ENCODE measurements at places on chromosomes 2 and 18.

- DNase-seq: no peak
Measured at GRCh38 chr18:25062720-25063119, 289.2 kb downstream of the ZNF521 start.

DNA sequence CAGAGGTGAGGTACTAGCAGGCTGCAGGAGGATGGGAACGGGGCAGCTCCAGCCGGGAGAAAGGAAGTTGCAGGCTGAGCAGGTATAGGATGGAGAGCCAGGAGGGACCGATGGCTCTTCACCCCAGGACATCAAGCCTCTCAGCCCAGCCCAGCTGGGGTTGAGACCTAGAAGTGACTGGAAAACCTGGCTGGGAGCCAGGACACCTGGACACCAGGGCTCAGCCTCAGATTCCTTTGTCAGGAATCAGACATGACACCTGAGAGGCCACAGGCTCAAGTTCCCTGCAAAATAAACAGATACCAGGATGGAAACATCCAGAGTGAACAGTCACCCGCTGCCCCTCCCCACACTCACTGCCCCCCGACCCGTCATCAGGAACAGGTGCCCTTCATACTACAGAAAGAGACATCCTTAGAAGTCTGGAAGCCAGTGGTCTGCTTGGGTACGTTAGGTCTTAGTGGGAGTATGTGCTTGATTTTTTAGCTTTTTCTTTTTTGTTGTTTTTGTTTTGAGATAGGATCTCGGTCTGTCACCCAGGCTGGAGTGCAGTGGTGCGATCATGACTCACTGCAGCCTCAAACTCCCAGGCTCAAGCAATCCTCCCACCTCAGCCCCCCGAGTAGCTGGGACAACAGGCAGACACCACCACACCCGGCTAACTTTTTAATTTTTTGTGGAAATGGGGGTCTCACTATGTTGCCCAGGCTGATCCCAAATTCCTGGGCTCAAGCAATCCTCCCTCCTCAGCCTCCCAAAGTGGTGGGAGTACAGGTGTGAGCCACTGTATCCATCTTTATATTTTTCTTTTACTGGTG is 95.7 kb upstream of the STPG4 start:
- DNase-seq: no peak

GRCh38 chr2:29478641-29479040 is 363.4 kb downstream of the CLIP4 start:
- DNase-seq: no peak

DNA sequence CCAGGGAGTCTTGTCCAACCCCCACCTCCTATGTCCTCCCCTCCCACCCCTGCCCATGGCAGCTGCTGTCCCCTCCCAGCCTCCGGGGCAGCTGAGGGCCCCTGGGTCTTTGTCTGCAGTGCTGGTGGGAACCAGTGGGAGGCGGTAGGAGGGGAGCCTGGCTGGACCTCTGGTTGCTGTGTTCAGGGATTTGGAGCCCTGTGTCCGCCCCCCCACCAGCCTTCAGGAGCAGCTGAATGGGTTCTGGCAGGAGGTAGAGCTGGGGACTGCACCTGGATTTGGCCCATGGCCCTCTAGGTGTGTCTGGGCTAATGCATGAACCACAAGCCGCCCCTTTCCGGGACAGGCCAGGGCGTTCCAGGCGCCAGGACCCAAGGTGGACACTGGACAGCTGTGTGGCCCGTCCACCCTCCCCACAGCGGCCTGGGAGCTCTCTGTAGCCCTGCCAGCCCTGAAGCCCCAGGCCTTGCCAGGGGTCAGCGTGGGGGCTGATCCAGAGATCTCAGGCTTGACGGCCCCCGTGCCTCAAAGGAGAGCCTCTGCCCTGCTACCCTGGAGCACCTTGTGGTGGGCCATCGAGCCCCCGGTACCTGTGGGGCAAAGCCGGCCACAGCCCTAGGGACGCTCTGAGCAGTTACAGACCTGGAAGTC is 25.4 kb downstream of the GPC1 start:
- DNase-seq: no peak

DNA sequence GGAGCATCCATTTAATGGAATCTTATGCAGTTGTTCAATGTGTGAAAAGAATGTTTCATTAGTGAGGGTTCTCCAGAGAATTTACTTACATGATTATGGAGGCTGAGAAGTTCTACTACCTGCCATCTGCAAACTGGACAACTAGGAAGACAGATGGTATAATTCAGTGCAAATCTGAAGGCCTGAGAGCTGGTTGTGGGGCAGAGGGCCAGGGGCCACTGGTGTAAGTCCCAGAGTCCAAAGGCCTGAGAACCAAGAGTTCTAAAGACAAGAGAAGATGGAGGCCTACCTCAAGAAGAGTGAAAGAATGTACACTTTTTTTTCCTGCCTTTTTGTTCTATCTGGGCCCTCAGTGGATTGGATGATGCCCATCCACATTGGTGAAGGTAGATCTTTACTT is 114.8 kb downstream of the DDX1 start:
- no peak for DNase-seq

DNA sequence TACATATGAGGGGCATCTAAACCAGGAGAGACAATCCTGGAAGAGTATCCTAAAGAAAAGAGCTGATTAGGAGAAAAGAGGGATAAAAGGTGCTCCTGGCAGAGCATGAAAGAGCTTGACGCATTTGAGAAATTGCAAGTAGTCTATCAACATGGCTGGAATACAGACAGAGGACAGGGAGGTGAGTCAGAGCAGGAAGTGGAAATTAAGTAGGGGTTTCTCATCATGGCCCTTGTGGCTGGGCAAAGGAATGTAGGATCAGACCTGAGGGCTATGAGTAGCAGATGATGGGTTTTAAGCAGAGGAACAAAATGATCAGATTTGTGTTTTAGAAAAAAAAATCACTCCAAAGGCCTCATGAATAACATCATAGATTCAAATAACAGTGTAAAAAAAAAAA is 49.2 kb upstream of the UGP2 start:
- DNase-seq: peak; percentile 97

- no peak for DNase-seq
Measured at GRCh38 chr18:36326771-36327170, 29.3 kb downstream of the FHOD3 start.

DNA sequence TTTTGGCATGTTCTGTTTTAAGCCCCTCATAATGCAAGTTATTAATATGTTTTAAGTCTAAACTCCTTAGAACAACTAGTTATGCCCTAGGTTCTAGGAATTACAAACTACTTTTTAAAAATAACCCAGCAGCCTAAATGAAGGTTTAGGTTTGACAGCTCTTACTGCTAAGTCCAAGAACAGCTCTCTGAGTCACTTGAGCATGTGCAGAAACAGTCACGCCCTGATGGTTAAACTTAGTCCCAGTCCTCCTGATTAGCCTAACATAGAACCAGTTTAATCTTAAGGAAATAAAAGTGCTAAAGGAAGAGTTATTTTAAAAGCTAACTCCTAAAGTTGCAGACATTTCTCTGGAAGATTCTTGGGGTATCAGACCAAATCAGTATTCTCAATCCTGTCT is 72.5 kb downstream of the RMDN2 start:
- DNase-seq: peak; percentile 46

GRCh38 chr2:113200236-113200635 is 26.5 kb downstream of the PSD4 start:
- no peak for DNase-seq

- no peak for DNase-seq
Measured at GRCh38 chr18:62396381-62396780, 71.3 kb downstream of the TNFRSF11A start.

DNA sequence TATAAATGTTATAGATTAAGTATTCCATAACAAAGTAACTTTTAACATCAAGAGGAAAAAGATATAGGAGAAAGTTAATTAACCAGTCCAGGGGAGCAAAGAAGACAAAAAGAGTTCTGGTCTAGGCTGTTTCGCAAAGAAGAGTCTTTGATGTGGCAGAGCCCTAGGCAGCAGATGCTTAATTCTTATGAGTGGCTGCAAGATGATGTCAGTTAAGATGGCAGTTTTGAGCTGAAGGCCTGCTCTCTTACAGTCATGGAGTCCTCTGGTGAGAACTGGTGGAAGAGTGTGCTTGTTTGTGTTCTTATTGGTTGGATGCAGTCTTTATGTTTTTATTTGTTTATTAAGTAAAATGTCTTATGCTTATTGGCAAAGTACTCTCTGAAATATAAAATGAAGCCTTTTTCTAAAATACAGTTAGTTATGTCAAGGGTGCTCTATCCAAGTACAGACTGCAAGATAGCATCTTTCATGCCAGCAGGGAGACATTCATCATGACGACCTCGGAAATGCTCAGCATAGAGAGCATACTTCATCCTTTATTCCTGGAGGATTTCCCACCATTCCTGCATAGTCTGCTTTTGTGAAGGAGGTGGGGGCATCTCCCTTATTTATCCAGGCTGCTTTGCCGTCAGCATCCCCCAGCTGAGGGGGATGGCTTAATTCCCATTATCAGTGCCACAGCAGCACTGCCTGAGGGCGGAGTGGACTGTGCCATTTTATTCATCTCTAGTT is 38.9 kb upstream of the SERPINE2 start:
- no peak for DNase-seq

- no peak for DNase-seq
Measured at GRCh38 chr18:40949114-40949950, 1005.7 kb upstream of the PIK3C3 start.

DNA sequence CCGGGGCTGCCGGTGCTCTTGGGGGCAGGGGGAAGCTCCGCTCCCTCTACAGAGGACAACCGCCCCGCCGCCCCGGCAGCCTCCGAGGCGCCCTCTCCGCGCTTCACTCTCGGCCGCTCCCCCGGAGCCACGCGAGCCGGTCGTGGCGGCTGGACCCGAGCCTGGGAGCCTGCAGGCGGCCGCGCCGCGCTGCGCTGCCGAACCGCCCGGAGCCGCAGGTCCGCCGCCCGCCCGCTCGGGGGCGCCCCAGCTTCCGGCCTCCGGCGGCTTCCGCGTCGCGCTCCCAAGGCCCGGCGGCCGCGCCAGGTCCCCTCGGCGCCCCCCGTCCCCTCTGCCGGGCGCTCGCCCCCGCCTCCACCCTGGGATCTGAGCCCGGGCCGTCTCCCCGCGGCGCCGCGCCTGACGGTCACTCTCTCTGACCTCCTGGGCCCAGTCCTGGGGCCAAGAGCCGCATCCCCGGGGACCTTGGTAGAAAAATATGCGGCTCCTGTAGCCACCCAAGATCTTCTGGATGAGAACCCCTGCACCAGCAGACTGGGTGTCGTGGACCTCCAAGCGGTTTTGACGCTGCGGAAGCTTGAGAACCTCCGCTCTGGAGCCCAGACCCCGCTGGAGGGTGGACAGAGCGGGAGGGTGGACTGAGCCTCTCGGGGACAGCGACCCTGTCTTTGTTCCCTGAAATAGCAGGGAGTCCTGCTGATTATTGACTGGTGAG is 44.3 kb downstream of the SERTAD2 start:
- peak; percentile 39 for DNase-seq

GRCh38 chr2:41903474-41904135 is 144.2 kb upstream of the PKDCC start:
- DNase-seq: no peak

- DNase-seq: peak; percentile 83
Measured at GRCh38 chr2:26769089-26769761, 5.1 kb downstream of the SLC35F6 start.

GRCh38 chr2:42967959-42968674 is 175.7 kb upstream of the HAAO start:
- DNase-seq: peak; percentile 97

- DNase-seq: no peak
Measured at GRCh38 chr2:232332940-232333259, 45.7 kb upstream of the ALPP start.

GRCh38 chr2:163205589-163206254 is 367.2 kb upstream of the KCNH7 start:
- no peak for DNase-seq

DNA sequence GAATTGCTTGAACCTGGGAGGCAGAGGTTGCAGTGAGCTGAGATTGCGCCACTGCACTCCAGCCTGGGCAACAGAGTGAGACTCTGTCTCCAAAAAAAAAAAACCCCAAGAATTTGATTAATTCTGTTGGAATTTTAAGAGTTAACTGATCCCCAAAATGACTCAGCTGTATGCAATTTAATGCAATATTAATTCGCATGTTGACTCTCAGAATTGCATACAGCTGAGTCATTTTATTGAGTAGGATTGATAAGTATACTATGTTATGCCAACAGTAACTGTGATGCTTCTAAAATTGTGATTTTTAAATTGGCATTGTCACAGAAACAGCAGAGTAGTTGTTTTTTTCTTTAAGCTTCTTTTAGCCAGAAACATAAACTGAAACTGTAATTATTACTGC is 19.6 kb downstream of the MSH2 start:
- DNase-seq: peak; percentile 70

DNA sequence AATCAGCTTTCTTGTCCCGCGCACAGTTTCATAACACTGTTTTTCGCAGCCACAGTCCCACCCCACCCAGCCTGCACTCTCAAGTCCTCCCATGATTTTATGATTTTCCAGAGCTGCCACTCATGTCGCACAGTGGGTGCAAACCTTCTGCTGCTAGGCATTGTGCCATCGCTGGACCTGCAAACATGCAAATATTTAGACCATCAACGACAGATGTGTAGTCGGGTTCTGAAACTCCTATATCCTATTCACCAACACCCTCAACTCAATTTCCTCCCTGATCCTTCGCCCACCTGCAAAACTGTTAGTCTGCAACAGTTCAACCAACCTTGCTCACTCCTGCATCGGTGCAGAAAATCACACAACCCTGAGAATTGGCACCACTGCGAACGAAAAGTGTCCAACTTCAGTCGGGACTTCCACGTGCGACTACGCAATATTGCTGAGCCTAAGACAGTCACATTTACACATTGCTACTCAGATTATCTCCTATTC is 871 bp upstream of the ALS2 start:
- DNase-seq: no peak

DNA sequence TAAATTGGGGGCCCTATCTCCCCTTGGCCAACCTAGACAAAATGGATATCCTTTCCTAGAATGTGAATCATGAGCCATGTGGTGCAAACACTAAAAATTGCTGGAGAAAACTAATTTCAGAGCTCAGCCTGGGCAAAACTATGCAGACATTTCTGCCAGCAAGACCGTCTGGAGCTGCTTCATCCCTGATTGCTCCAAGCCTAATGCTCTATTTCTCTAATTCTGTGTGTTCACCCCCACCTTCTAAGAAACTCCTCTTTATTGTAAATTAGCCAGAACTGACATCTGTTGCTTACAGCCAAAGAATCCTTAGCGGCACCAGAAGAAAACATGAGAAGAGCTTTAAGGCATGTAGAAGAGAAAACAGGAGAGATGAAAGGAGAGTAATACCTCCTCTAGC is 337.7 kb upstream of the CHAC2 start:
- DNase-seq: no peak

DNA sequence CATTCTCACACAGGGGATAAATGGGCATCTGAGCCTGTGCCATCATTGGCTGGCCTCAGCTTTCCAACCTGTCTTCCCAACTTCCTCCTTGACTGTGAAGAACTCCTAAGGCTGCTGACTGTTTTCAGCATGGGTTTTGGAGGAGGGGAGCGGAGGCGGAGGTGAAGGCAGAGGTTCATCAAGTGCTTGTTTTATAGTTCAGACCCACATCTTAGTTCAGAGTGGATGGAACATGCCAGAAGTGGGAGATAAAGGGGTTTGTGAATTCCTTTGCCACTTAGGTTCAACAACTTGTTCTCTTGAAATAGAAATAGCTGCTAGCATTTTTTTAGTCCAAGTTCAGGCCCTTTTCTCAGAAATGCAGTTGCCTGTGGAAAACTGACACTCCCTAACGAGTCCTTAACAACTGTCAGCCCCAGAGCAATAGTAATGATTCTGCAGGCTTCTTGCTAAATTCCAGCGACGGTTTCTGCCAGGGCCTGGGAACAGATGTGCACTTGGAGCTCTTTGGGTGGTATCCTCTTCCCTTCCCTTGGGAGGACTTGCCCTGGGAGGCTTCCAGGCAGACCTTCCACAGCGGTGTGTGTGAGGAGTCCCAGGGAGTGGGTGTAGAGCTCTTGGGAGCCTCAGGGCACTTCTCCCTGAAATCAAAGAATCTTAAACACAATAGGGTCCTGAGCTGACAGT is 30.1 kb upstream of the ITGA6 start:
- peak; percentile 2 for DNase-seq

Data from fibroblast of mammary gland (primary cell).